ENCODE measurements at places on chromosomes 12 and 14.

GRCh38 chr14:65351493-65352194 lies 60.9 kb upstream of the FUT8 start:
- DNase-seq = no peak

DNA sequence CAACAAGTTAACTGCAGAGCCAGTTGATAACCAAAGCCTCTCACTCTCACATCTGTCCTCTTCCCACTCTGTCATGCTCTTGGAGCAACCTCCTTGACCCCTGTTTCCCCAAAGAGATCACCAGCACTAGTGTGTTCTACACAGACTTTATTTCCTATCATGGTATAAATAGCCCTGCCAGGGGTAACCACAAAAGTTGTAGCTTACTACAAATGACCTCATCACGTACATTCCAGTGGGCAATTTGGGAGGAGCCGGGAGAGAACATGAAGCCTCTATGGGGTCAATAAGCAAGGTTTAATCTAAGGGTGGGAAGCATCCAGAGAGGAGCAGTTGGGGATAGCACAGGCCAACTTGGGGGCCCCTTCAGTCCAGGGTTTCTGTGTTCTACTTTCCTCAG lies 186.5 kb downstream of the KCNA5 start:
- DNase-seq = no peak

DNA sequence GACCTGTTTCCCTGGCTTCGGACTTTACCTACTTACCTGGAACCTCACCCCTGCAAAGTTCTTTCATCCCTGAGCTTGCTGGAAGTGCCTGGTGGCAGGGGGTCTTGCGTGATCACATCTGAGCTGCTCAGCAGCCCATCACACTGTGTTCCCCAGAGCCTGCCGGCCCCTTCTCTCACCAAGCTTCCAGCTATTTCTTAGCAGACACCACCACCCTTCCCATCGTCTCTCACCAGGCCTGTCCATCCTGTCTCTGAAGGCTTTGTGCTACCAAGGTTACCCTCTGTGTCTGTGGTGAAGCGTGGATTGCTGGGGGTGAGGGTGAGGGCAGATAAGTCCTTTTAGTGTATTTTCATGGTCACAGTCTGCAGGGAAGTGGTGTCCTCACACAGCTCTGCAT lies 78.8 kb upstream of the NRXN3 start:
- no peak for DNase-seq

DNA sequence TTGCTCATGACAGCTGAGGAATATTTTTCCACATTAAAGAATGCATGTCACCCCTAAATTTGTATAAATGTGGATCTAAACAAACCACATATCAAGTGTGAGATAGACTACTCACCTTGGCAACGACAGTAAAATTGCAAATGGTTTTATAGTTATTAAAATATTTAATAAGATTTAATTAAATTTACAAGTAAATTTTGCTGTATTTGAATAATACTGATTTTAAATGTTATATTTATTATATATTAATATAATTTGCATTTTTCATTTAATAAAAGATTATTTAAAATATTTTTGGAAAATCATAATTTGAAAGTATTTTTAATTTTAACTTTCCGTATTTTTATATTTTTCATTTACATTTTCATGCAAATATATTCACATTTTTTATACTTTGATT lies 53.4 kb downstream of the SERPINA3 start:
- DNase-seq = no peak

DNA sequence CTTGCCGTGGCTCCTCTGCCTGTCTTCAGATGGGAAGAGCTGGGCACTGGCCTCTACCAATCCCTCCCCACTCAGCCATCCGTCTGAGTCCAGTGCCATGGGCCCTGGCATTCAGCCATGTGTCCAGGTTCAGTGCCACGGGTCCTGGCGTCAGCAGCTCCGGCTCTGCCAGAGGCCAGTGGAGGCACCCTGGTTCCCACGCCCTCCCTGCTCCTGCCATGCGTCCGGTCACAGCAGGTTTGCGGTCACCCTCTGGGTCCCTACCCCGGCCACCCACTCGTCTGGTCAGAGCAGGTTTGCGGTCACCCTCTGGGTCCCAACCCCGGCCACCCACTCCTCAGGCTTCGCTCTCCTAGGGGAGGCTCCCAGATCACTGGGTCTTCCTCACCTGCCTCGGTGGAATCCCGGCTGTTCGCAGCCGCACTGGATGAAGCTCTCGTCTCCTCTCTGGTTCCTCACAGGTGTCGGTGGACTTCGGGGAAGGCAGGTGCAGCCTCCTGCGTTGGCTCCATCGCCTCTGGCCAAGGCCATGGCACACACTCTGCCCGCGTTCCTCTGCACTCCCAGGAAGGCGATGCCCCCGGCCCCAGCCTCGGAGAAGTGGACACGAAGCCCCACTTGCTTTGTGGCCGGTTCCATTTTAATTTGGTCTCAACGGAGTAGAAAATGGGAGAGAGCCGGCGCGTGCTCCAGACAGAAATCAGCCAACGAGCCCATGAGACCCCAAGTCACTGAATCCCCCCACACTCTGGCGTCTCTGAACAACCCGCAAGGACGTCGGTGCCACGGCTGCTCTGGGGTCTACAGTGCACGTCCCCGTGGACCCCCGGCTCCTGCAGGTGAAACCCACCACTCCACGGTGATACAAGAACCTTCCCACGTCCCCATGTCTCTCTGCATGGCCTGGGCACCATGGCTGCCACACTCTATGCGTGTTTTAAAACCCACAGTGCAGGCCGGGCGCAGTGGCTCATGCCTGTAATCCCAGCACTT lies 47.8 kb upstream of the FBRSL1 start:
- DNase-seq = no peak

DNA sequence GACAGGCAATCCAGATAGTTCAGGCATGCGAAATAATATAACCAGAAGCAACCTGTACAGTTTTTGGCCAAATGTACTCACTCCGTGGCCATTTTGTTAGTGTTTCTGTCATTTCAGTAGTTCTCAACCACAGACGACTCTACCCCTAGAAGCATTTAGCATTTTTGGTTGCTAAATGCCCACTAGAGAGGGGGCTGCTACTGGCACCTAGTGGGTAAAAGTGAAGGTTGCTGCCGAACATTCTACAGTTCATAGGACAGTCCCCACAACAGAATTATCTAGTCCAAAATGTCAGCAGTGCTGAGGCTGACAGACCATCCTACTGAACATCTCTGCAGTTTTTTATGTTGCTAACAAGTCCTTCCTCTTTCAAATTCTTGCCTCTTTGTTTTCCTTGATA lies 107.4 kb downstream of the TSHR start:
- DNase-seq = no peak

- no peak for DNase-seq
Measured at GRCh38 chr12:4992871-4993270, 50.8 kb upstream of the KCNA5 start.

- no peak for DNase-seq
Measured at GRCh38 chr14:99127651-99128167, 144.3 kb downstream of the BCL11B start.
